Urothelium cell line (cell line): ENCODE measurements at places on chromosomes 6 and 20.

- DNase-seq, result no peak
These were observed 128.6 kb upstream of the SLC22A23 start for GRCh38 chr6:3585320-3585935.

DNA sequence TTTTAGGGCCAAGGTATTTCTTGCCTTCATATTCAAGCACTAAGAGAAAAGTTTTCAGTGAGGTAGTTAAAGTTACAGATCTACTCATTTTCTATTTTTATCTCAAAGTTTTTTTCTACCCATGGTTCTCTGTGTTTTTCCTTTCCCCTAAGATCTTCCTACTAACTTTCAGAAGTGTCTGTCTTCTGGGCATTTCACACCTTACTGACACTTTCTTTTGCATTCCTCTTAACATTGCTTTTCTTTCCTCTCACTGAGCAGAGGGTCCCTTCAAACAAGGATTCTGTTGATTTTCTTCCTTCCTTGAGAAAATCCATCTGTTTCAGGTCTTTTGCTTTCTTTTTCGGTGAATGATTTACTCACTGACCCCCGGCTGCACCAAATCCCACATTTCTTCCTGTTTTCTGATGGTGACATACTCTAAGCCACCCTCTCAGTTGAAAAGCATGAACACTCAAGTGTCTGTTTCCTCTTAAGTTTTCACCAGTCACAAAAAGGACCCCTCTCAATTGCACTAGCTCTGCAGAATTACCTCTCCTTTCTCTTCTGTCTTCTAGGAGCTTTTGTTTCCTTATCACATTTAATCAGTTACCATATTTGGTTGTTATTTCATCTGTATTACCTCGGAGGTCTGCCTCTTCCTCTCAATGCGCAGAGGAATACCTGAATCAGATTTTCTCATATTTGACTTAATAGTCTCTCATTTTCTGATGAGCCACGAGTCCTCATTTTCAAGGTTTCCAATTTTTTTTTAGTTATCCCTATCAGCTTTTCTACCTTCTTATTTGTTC, 73.5 kb upstream of the RNF217 start:
- no peak for DNase-seq

DNA sequence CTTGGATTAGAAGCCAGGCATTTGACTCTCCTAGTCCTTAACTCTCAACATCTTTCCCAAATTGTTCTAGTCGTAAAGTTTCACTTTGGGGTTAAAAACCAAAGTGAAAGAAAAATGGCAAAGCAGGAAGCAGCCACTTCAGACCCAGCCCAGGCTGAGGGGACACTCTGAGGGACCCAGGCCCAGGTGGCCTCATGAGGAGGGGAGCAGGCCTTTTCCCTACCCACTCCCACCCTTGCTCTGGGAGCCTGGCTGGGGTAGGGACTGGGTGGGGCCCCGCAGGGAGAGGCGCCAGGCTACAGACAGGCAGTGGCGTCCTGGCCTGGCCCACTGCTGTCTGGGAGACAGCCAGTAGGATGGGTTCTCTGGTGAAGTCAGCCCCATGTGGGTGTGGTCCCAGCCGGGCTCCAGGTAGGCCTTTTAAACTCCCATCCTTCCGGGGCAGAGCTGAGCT, 68.7 kb upstream of the MYL9 start:
- no peak for DNase-seq

DNA sequence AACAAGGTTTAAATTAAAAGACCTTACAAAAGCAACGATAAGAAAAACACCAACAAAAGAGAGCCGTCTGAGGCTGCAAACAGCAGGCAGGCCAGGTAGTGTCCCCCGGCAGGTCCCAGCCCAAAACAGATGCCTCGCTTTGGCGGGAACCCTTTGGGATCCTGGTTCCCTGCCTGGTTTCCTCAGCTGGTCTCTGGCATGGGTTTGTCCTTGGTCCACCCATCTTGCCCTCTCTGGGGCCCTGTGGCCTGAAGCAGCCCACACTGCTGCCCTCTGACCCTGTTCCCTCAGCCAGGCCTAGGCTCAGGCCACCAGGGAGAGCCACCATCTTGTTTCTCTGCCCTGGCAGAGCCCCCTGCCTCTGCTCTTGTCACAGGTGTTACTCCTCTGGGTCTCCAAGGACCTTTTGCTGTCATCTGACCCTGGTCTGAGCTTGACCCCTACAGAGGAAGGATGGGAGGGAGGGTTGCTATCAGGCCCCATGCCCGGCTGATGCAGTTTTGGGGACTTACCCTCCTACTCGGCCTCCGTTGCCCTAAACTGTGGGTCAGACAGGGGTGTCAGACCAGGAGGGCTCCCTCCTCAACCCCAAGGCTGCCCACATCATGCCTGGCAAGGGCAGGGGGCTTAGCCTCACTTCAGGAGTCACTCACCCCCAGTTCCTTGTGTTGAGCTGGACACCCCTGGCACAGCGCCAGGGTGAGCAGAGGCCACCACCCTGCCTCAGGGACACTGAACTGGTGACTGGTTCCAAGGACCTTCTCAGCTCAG, 30.6 kb upstream of the GRM4 start:
- DNase-seq, result no peak

GRCh38 chr6:82118150-82118562, 129.4 kb downstream of the IBTK start:
- no peak for DNase-seq

- DNase-seq, result peak; percentile 80
These were observed 334.1 kb upstream of the CITED2 start for GRCh38 chr6:139708337-139709199.

DNA sequence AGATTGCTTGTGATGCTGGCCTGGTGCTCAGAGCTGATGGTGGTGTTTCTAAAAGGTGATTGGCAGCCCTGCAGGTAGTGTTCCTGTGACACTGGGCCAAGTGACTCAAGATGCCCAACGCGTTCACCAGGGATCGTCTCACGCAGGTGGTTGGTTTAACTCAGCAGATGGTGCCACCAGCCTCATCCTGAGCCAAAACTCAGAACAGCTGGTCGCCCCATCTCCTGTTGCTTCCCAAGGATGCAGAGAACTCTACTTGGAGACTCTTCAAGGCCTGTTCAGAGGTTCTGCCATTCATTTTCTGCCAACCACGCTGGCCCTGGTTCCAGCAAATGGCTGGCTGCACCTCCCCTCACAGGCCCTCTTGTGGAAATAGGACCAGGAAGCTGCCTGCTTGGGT, 394.4 kb downstream of the CDH26 start:
- no peak for DNase-seq

DNA sequence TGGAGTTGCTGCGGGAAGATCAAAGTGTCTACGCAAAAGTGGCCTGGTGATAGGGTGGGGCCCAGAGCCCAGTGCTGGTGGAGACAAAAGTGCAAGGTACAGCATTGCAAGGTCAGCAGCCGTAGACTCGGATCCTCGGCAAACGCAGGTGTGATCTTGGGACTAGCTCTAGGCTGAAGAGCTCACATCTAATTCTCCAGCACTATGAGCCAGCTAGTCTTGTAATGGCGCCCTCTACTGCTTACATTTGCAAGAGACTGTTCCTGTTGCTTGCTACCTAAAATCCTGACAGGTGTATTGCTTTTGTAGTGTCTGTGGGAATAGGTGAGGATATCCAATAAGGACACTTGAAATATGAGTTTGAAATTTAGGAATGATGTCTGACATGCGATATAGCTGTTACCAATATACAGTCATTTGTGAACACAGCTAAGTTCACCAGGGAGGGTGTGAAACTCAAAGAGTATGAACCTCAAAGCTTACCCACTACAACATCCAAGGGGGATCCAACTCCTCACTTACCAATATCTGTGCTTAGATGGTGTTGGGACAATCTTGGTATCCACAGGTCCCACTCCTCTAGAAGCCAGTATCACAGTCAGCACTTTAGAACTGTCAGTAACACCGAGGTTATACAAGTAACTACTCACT, 58.4 kb downstream of the PDE7B start:
- DNase-seq, result peak; percentile 44

GRCh38 chr6:42572523-42572922, 8.7 kb downstream of the UBR2 start:
- no peak for DNase-seq

DNA sequence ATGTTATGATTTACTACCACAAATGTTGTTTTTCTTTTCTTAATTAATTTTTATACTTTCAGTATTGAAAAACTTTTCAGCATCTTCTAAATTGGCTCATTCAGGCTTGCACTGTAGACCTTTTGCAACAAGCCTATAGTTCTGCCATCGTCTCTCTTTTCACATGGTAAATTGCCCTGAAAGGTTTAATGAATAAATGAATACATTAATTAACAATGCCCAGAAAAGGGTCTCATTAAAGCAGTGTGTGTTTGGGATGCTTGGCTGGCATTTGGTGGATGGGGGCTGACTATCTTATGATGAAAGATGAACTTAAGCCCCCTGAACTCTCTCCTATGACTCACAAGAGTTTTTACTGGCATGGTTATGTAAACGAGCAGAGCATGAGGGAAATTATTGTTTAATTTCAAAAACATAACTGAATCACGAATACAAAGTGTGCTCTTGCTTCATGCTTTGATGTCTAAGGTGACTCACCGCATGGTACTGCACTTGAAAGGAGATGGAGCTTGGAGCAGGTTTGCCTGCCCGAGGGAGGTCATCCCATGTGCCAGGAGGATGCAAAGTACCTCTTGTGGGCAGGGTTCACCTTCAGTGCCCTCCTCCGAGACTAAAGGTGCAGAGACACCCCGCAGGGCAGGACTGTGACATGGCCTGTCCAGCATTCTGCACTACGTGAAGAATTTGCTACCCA, 13.8 kb upstream of the PCK1 start:
- DNase-seq, result peak; percentile 45

GRCh38 chr6:75084018-75084417, 121.8 kb downstream of the COL12A1 start:
- no peak for DNase-seq

- no peak for DNase-seq
These were observed 170.7 kb downstream of the CLIC5 start for GRCh38 chr6:45844986-45845385.

- no peak for DNase-seq
These were observed 23.2 kb upstream of the RIN2 start for GRCh38 chr20:19734811-19735210.

DNA sequence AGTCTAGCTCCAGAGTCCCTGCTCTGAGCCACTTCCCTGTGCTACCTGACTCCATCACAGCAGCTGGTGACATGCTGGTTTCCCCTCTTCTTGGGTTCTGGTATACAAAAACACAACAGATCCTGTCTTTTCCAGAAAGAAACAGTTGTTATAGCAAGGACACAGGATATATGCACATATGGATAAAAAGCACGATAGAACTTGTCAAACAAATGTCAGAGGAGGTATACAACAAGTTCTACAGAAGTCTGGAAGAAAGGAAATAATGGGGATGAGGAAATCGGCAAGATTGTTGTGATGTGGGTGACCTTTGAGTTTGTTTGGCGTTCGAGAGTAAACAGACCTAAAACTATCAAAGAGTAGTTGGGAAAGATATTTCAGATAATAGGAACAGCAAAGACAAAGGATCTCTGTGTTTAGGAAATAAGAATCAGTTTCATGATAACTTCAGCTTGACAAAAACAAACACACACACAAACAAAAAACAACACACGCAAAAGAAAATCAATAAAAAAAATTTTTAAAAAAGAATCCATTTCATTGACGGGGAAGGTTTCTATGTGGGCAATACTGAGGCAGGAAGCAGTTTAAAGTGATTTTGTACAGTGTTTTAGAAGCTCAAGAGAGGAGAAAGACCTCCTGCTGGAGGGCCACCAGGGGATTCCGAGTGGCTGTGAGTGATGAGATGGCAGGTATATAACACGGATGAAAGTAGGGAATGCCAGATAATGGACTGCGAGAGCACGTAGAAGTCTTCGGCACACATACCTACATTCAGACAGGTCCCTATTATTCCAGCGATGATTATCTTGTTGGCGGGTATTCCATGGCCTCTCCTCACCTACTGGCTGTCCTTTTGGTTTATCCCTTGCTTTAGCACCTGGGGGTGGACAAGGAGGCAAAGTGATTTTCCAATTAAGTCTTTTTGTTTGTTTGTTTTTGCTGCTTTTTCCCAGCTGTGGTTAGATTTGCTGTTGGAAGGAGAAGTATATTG, 174.9 kb downstream of the HS3ST5 start:
- no peak for DNase-seq

GRCh38 chr6:14619419-14619781, 501.8 kb downstream of the CD83 start:
- DNase-seq, result no peak
